ENCODE measurements at places on chromosomes 3 and 15.

DNA sequence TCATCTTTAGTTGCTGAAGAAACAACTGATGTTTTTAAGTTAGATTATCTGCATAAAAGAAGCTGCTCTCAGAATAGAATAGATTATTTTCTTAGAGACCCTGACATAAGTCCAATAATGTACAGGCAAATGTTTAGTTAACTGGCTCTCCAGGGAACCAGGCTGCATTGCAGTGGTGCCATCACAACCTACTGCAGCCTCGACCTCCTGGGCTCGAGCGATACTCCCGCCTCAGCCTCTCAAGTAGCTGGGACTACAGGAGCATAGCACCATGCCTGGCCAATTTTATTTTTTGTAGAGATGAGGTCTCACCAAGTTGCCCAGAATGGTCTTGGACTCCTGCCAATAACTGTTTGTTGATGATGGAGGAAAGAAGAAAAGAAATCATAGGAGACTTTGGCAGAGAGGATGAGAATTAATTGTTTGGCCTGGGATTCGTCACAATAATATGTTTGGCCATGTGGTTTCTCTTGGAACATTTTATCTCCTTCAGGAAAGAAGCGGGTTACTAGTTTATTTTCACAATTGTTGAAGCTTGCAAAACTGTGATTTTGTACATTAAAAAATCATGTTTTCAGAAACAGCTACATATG, 429.2 kb downstream of the CADM2 start:
- no peak for DNase-seq

DNA sequence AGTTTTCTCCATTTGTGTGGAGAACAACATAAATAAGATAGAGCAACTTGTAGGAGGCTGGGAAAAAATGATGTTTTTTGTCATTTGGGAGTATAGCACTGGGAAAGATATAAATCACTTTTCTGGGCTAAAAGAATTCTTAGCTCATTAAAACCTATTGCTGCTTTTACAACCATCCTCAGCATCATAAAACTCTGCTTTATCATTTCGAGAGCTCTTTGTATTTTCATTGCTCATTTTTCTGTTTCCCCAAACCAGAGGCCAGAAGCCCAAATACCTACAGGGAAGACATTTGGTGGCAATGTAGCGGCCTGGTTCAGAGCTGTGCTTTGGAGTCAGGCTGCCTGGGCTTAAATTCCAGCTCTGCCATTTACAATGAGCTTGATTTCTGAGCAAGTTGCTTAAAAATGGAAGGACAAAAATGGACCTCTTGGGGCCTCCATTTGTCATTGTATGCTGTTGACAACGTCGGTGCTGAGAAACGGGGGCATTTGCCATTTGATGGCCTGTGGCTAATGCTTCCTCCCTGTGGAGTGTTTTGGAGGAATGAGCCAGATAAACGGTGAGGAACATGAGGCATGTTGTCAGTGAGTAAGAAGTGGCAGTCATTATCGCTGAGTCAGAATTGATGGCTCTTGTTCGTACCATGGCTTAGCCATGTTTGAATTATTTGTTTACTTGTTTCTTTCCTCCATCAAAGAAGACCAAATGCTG, 260.0 kb downstream of the EBLN2 start:
- DNase-seq = no peak

DNA sequence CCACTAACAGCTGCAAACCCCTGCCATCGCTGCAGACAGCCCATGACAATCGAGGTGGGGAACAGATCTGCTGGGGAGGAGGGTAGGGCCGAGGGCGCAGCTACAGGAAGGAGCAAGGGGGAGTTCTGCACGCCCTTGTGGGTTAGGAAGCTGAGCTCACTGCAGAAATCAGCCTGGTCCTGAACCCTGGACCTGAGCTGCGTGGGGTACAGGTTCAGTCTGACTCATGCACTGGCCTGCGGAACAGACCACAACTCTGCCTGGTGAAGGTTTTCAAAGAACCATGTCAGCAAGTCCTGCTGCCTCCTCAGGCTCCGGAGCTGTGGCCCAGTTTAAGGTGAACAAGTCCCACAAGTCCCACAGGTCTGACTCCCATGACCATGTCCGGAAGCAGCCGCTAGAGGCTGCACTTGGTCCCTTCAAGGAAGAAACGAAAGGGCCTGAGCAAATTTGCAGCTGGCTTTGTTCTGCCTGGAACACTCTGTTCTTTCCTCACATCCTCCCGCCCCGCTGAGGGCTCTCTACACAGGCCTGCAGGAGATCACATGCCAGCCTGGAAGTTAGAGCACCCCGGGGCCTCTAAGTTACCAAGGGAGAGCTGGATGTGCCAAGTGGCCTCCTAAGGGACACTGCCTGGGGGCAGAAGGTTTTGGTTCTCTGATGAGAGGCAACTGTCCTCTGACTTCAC, 49.4 kb upstream of the AKAP13 start:
- peak; percentile 11 for DNase-seq

DNA sequence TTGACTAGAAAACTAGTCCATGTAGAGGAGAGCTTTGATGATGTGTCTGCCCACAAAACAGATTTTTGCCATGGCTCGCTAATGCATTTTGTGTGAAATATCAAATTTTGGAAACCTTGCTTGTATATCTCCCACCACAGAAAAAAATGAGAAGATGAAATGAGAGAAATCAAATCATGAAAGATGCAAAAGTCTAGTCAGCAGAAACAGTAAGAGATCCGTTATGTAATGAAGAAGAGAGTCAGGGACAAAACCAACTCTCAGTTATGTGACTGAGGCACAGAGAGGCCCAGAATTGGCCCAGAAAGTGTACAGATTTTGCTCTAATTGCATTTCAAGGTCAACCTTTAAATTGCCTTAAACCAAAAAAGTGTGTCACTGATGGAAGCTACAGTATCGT, 107.0 kb downstream of the FILIP1L start:
- no peak for DNase-seq

DNA sequence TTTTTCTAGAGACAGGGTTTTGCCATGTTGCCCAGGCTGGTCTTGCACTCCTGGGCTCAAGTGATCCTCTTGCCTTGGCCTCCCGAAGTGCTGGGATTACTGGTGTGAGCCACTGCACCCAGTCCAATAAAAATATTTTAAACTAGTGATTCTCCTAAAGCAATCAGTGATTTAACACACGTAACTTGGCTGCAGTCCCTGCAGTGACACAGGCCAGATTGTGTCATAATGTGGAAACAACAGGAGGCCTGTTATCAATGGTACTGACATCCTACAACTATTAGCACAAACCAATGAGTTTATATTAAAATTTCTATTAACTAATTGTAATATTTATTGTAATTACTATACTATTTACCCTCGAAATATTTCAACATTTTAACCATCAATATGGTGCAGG, 1.6 kb upstream of the SEC61A1 start:
- no peak for DNase-seq

DNA sequence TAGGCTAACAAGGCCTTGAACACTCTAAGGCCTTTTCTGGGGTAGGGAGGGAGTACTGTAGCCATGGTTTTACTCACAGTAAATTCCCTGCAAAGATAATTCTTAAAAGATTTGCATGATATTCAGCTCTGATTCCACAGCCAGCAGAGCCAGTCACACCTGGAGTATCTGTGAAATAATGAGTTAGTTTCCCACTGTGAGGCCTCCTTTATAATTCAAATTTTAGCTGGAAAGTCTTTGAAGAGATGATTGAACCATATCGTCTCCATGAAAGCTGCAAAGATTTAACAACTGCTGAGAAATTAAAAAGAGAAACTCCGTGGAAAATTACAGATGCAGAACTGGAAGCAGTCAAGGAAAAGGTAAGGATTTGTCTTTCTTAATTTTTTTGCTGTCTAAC, 32.3 kb upstream of the DUT start:
- no peak for DNase-seq

GRCh38 chr15:90553248-90553745, 23.6 kb downstream of the CRTC3 start:
- DNase-seq = no peak

GRCh38 chr3:138450181-138450580, 15.8 kb downstream of the ESYT3 start:
- DNase-seq = no peak

GRCh38 chr3:185489462-185489861, 9.4 kb downstream of the TMEM41A start:
- no peak for DNase-seq

- no peak for DNase-seq
These were observed 21.4 kb downstream of the ACKR2 start for GRCh38 chr3:42830437-42831320.

GRCh38 chr3:71987089-71987735, 202.3 kb upstream of the PROK2 start:
- no peak for DNase-seq

- DNase-seq = peak; percentile 82
These were observed 19.0 kb upstream of the TRAK1 start for GRCh38 chr3:42071904-42072812.

- DNase-seq = peak; percentile 47
These were observed 640 bp downstream of the MB21D2 start for GRCh38 chr3:192917028-192917403.

DNA sequence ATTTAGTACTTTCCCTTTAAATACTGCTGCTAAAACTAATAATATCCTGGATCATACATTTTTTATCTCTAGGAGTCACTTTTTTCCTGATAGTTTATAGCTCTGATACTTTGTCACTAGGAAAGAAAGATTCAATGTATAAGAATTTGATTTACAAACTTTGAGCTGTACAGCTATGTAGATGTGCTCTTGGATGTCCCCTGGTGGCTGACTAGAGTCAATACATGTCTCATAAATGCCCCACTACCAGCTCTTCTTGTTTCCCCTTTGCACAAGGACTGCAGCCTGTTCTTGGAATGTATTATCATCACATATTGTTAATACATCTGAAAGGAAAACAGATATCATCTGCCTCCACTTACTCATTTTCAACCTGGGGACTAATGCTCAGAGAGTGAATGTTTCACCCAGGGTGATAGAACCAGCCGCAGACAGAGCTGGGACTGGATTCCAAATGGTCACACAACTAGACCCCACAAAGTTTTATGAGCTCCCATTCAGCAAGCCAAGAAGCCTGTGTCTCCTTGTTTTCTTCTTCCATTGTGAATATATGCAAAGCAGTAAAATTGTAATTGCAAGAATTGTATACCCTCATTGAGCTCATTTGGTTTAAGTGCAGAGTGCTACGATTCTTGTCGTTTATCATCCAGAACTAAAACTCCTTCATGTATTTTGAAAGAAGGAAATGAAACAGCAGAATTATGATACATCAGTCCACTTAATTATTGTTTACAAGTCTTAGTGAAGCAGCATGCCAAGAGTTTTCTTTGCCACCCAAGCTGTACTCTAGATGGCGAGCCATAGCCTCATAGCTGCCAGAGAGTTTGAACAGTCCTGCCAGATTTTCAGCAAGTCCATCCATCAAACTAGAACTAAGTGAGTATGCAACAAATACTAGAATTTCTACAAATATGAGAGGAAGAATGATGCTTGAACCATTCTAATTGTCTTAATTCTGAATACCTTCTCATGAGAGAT, 261.6 kb upstream of the LMCD1 start:
- DNase-seq = no peak

DNA sequence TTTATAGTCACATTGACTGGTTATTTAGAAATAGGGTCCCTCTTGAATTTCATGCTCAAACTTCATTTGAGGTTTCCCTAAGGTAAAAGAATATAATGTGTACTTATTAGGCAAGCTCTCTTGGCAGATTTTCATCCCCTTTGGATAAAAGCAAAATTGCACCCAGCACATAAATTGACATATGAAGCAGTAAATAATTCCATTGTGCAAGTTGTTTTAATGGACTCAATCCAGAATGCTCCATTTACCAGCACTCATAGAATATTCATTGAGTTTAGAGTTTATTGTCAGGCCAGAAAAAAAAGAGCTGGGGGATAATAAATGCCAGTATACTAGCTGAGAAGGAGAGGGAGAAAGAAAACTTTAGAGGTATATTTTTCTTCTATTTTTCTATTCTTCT, 136.8 kb downstream of the TPRG1 start:
- DNase-seq = no peak

- DNase-seq = no peak
These were observed 130.8 kb downstream of the SERPINI1 start for GRCh38 chr3:167866331-167866730.

- no peak for DNase-seq
These were observed 32.8 kb downstream of the TKT start for GRCh38 chr3:53223025-53223424.

GRCh38 chr15:73683777-73684580, at the start of gene CD276:
TSS of gene CD276 (plus strand) at chr15:73684383. CDS start at chr15:73699640, 15,257 bp downstream.
- no peak for DNase-seq

DNA sequence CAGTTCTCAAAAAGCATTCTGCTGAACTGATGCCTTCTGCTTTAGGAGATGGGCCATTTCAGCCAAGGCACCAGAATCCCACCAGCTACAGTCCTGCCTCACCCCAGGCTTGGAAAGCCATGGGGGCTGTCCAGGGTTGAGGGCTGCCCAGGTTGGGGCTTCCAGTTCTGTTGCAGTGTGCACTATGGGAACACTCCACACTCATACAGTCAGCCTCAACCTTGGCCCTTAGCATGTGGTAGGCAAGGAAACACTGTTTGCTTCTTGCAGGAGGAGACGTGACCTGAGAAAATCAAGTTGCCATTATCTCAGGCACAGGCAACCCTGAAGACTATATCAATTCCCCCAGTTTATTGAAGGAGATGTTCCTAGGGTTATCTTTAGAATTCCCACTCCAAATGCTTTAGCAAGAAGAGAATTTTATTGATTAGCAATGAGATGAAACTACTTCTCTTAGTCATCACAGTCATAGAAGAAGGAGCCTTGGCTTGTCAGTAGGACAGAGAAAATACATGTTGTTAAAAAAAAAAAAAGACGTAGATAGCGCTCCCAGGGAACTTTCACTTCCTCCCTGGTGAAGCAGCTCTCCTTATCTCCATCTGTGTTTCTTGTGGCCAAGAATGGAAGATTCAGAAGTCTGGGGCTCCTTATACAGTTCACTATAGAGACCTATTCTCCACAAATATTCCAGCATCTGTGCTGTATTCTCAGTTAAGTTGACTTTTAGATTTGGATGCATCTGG, 38.3 kb upstream of the IL12A start:
- no peak for DNase-seq

- DNase-seq = no peak
These were observed 31.3 kb upstream of the SETMAR start for GRCh38 chr3:4271834-4272233.

DNA sequence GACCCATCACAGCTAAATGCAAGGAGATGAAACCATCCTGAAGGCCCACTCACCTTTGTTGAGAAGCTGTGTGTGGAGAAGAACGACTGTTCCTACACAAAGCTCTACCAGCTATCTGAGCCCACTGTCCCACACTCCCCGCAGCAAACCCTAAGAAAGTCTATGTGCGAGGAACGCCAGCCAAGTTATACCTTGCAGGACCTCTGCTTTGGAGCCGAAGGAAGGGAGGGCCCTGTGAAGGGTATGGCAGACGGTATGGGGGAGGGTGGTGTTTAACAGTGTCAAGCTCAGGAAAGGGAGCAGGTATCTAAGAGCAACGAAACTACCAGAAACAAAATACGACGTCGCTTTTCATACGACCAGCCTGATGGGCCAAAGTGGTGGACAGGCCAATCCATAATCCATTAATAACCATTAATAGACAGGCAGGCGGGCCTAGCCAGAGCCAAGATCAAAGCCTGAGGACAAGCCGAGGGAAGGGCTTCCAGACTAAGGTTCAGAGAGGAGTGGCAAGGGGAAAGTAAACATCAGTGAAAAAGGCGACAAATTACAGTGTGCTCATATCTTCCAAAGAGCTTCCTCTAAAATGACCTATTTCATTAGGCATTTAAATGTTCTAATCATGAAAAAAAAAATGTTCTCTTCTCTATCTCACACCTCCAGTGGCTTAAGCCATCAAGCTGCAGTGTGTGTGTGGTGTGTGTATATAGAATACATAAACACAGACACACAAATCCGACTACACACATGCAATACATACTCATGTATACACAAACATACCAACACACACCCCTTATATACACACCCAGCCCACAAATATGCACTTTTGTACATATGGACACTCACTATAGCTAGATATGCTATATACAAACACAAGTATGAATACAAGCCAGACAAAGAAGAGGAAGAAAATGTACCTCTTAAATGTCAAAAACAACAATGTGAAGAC, 43.9 kb downstream of the PTPN23 start:
- DNase-seq = no peak

All from substantia nigra (tissue), 51 donors.